ENCODE measurements at places on chromosomes 3 and 15.

GRCh38 chr3:174397848-174398247 is 461.3 kb upstream of the NAALADL2 start:
- H3K27ac ChIP-seq = no peak overlapping the region
- no peak overlapping the region for H3K4me3 ChIP-seq
- no peaks in the 10 kb centered on the region for H3K4me1 ChIP-seq
- H3K27me3 ChIP-seq = no peaks in the 10 kb centered on the region
- no peak for DNase-seq
- no peaks in the 10 kb centered on the region for H3K36me3 ChIP-seq

DNA sequence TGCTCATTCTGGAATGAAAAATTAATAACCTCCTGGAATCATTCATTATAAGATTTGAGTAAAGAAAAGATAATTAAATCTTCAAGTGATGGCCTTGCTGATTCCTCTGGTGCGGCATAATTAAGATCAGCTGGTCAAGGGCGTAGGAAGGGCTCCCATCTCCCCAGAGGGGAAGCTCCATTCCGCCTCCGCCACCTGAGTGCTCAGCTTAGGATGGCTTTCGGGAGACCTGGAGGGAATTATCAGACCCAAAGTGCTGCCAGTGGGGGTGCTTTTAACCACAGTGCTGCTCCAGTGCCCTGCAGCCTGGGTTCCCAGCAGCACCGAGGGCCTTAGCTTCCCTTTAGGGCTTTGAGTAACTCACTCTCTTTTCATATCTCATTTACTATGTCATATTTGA is 556.6 kb upstream of the RGMA start:
- no peaks in the 10 kb centered on the region for H3K36me3 ChIP-seq
- H3K4me1 ChIP-seq = no peaks in the 10 kb centered on the region
- no peak for DNase-seq
- H3K4me3 ChIP-seq = no peak overlapping the region

GRCh38 chr15:62119227-62119864 is 45.7 kb downstream of the C2CD4B start:
- DNase-seq = peak; percentile 73
- no peaks in the 10 kb centered on the region for H3K27me3 ChIP-seq
- H3K36me3 ChIP-seq = no peaks in the 10 kb centered on the region
- peak overlapping the region; percentile 80 for H3K27ac ChIP-seq
- H3K4me1 ChIP-seq = peaks cover 21% of the 10 kb centered on the region
- H3K4me3 ChIP-seq = no peak overlapping the region

DNA sequence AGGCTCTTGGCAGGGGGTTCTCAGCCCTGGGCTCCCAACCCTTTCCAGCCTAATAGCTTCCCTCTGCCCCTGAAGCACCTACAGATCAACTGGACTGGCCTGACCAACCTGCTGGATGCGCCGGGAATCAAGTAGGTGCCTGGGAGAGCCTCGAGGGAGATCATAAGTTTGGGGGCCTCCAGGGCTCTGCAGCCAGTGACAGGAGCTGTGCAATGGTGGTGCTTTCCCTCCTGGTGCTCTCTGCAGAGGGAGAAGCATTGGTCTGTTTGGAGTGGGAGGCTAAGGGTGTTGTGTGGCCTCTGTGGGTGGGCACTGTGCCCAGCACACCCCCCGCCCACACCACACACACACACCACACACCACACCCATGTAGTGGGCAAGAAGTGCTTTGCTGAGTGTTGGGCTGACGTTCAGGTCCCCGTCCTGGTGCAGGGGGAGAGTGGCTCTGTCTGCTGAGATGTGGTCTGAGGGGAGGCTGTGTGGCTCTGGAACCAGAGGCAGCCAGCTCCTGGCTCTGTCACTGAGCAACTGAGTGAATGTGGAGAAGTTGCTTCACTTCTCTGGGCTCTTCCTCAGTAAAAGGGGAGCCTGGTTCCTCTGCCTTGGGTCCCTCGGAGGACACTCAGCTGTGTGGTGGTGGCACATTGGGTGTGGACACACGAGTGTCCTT is 26.3 kb downstream of the ESYT3 start:
- DNase-seq = peak; percentile 3
- H3K4me3 ChIP-seq = no peak overlapping the region
- no peaks in the 10 kb centered on the region for H3K36me3 ChIP-seq
- H3K4me1 ChIP-seq = no peaks in the 10 kb centered on the region
- H3K27me3 ChIP-seq = no peaks in the 10 kb centered on the region
- H3K27ac ChIP-seq = no peak overlapping the region

DNA sequence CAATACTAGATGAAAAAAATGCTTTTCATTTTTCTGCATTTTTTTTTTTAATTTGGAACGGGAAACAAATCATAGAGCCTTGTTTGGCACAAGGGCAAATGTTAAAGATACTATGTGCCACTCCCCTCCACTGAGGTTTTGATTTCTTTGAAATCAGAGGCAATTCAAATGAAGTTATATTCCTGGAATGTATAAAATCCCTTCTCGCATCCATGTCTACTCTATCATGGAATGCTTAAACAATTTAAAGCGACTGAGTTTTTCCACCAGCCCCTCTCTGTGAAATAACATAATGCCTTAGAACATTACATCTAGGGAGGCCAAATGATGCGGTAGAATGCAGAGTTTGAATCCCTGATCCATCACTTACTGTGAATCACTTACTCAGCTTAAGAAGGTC is 69.7 kb downstream of the FMN1 start:
- no peaks in the 10 kb centered on the region for H3K4me1 ChIP-seq
- no peaks in the 10 kb centered on the region for H3K36me3 ChIP-seq
- H3K4me3 ChIP-seq = no peak overlapping the region
- peaks cover 35% of the 10 kb centered on the region for H3K27me3 ChIP-seq
- no peak overlapping the region for H3K27ac ChIP-seq
- no peak for DNase-seq

GRCh38 chr15:41882689-41883483 is 11.0 kb downstream of the SPTBN5 start:
- peaks cover 13% of the 10 kb centered on the region for H3K4me1 ChIP-seq
- H3K27ac ChIP-seq = no peak overlapping the region
- H3K4me3 ChIP-seq = no peak overlapping the region
- H3K36me3 ChIP-seq = no peaks in the 10 kb centered on the region
- no peak for DNase-seq
